ENCODE measurements at places on chromosomes 12 and 14.

DNA sequence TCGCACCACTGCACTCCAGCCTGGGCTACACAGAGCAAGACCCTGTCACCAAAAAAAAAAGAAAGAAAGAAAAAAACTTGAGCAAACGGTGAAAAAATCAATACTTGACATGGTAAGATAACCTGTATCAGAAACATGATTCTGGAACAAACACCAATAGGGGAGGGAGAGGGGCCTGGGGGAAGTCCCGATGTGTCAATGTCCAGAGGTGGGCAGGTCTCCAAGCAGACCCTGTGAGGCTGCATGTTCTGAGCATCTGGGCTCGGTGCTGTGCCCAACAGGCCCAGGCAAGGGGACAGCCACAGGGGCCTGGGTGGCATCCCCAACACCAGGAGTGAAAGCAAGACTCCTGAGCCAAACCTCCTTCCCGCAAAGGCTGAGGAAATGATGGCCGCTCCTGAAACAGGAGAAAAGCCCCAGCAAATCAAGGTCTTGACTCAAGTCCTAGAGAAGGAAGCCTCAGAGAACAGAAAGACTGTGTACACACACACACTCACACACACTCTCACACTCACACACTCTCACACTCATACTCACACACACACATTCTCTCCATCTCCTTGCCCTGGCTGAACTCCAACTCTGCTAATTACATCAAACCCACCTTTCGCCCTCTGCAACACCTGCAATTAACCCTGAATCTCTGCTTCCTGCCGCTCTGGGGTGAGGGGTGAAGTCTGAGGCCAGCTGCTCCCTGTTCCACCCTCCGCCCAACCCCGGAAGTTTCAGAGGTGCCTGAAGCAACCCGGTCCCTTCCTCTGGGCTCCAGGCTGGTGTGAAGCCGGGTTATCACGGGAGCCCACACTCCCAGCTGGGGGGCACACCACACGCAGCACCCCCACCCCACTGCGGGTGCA is 20.4 kb downstream of the CCDC88C start:
- DNase-seq = no peak

DNA sequence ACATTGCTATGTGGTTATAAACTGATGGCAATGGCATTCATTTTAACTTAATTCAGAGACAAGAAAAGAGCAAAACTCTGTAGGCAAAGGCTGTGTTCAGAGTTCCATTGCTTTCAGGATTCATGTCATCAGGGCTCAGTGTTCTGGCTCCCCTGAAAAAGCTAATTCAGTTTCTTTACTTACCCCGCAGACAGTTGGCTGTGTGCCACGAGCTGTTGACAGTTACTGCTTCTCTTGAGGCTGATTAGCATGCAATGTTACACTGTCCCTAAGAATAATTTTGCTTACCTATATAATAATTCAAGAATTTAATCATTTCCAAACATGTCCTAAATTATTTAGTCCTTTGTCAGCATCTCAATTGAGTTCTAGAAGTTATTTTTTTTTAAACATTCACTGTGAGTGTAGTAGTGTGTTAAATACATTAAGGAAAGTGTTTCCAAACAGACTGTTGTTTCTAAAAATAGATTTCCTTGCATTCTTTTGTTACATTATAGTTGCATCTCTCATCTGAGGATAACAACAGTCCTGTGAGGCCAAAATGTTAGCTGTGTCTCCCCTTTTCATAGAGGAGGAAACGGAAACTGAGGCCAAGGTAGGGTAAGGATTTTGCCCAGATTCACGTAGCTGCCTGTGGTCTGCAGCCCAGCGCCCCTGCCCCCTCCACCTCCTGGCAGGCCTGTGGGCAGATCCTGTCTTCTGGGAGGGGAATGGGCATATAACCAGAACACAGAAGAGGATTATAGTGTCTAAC is 98.6 kb downstream of the PELI2 start:
- no peak for DNase-seq

- DNase-seq = no peak
Measured at GRCh38 chr14:67192366-67192765, 3.1 kb downstream of the GARIN2 start.

GRCh38 chr12:131808744-131809371 is 19.3 kb upstream of the MMP17 start:
- peak; percentile 71 for DNase-seq

DNA sequence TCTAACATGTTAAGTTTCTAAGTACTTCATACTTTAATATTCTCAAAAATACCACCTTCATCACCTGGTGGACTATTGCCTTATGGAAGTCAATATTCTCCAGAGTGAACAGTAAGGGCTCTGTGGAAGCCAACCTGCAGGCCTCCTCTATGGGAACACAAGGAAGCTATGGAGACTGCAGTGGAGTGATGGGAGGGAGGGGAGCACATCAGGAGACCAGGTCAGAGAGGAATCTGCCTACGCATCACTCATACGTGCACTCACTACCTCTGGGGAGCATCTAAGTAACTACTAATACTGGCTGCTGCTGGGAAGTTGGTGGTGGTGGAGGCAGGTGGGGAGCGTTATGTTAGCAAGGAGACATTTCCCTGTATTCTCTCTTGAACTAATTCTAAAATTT is 19.9 kb downstream of the HECTD4 start:
- no peak for DNase-seq

GRCh38 chr12:55736780-55737580 is 5.9 kb upstream of the GDF11 start:
- DNase-seq = peak; percentile 97

DNA sequence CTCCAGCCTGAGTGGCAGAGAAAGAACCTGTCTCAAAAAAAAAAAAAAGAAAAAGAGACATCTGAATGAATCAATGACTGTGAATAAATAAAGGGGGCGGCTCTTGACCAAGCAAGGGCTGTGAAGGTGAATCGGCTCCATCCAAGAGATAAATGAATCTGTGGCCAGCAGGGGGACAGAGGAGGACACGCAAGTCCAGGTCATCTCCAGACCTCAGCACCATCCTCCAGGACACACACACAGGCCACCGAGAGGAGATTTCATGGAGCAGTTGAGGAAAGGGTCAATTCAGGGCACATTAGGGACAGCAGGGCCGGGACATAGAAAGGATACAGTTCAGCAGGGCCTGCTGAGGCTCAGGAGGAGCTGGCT is 21.6 kb downstream of the TRPV4 start:
- no peak for DNase-seq

DNA sequence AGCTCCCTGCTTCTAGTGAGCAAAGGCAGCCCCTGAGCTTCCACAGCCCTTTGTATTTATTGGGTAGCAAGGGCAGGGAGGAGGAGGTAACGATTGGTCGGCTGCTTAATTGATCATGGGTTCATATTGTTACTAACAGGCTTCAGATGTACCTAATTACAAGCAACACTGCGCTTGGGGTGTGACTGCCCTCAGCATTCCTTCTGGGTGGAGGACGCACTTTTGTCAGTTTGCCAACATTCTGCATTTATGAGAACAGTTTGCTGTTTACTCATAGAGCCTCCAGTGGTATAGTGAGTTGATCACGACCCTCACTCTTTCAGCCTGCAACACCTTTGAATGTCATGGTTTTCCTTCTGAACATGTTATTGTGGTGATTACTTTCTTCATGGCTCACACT is 9.6 kb downstream of the TSHR start:
- no peak for DNase-seq

GRCh38 chr14:68774771-68775613 is 17.9 kb downstream of the ZFP36L1 start:
- DNase-seq = no peak

DNA sequence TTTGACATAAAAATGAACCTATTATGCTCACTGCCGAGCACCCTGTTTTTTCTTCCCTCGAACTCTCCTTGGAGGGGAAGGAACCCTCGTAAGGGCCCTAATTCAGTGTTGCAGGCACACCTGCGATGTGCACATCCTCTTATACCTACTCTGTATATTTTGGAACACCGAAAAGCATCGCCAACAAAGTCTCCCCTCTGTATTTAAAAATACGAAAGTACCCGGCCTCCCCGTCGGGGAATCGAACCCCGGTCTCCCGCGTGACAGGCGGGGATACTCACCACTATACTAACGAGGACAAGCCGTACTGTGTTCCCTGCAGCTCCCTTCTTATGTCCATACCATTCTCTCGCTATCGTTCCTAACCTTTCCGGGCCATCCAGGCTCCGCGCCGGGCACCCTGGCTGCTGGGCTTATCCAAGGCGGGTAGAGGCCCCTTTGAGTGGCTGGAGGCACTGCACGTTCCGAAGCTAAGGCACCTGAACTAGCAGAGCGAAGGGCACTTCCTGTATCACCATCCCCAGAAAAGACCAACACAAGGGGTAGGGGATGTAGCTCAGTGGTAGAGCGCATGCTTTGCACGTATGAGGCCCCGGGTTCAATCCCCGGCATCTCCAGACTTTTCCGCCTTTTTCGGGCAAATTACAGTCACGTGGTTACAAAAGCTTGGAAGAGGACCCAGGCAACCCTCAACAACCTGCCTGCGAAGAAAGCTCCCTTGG is 25.1 kb upstream of the UBC start:
- DNase-seq = peak; percentile 96

GRCh38 chr12:80708259-80708974 is 983 bp downstream of the MYF6 start:
- DNase-seq = peak; percentile 29

DNA sequence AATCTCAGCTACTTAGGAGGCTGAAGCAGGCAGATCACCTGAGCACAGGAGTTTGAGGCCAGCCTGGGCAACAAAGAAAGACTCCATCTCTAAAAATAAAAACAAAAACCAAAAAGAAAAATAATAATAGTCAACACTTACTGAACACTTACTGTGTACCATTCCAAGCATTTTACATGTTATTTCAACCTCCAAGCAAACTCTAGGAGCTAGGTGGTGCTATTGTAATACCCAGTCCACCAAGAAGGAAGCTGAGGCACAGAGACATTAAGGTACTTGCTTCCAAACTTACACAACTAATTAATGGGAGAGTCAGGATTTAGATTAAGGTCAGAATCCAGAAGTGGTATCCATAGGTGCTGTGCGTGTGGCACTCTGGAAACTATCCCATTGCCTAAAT is 13.7 kb upstream of the OR6J1 start:
- DNase-seq = no peak

GRCh38 chr14:71497645-71498086 is 434.6 kb upstream of the RGS6 start:
- DNase-seq = no peak

- no peak for DNase-seq
Measured at GRCh38 chr14:61652526-61653262, 42.6 kb upstream of the HIF1A start.

DNA sequence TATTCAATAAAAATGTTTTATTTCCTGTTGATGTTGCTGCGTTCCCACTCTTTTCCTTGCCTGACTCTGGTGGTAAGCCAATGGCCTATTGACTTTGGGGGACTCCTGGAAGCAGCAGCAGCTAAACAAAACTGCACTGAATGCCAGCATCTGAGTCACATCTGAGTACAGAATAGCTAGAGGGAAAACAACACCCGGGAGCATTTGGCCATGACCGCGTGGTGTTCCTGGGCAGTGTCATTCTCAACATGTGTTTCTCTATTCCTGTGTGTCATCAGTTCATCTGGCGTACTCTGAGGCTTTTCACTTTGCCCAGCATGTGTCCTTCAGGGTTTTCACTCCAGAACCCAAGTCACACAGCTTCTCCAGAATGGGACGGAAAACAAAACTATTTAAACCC is 238.8 kb downstream of the PAWR start:
- DNase-seq = peak; percentile 24

DNA sequence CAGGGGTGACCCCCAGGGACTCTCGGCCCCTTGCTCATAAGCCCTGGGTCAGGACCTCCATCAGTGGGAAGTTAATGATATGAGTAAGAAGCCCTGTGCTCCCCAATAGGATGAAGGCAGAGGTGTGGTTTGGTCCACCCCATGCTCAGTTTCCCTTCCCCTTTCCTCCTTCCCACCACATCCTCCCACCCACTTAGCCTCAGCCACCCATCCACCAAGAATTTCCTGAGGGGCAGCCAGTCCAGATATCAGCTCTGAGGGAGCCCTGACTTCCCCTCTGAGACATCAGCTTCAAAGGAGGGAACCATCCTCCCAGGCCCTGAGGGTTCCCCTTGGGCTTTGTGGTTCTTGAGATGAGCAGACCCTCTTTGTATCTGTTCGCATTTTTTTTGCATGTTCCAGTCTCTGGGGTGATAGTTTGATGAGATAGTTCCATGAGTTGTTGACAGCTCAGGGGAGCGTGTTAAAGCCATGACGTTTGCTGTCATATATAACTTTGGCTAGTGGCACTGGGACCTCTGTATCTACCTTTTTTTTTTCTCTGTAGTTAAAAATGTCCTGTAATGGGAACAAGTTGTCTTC is 71.2 kb downstream of the LGMN start:
- no peak for DNase-seq

- DNase-seq = no peak
Measured at GRCh38 chr12:49414364-49414763, 47.1 kb downstream of the SPATS2 start.

- no peak for DNase-seq
Measured at GRCh38 chr14:99597911-99598600, 6.0 kb downstream of the CCDC85C start.

- DNase-seq = peak; percentile 46
Measured at GRCh38 chr14:100807979-100808734, 17.8 kb upstream of the MEG3 start.

DNA sequence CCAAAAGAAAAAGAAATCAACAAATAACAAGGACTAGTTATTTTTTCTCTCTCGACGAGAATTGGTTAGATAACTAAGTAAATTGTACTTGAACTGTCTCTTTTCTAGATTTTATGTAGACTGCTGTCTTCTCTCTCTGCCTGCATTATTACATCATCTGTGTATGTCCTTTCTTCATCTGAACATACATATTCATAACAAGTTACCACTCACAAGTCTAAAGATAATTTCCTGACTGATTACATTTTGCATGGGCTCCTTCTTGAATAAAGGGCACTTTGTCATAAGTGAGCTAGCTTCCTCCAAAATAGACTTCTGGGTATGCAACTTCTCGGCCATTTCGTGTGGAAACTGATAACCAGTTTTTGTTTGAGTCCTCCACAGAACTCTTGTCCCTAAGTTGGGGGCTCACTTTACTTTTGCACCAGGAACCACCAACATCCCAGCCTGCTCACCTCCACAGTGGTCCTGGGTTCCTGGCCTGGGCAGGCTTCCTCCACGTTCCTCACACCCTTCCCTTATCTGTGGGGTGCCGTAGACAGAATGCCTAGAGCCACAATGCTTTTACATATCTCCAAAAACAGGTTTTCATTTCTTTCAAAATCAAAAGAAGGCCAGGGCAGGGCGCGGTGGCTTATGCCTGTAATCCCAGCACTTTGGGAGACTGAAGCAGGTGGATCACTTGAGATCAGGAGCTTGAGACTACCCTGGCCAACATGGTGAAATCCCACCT is 6.2 kb upstream of the DDX47 start:
- no peak for DNase-seq

DNA sequence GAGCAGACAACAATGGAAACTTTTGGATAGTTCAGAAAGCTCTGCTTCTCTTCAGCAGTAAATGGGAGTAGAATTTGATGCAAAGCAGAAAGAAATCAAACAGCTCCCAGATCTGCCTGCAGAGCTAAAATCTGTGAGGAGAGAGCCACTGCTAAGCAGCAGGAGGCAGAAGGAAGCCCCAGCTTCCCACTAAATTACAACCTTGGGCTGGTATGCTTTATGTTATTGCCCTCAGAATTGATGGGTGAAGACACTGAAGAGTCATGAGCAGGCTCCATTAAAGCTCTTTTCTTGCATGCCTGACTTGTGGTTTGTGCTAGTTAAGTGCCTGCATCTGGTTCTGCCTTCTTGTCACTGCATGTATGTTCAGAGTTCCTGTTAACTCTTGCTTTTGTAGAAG is 8.4 kb downstream of the ZC2HC1C start:
- no peak for DNase-seq
